ENCODE measurements at places on chromosomes 2 and 18. TPM values are rescaled to one million over a fixed set of nuclear protein-coding genes. Genes with fewer than 3 reads are reported as not detected.

The CGREF1 gene
- total RNA-seq: 8.7 TPM

The DCAF17 gene
- 12.3 TPM for total RNA-seq

The FIGN gene
- total RNA-seq: 15.1 TPM

The SLC16A14 gene
- total RNA-seq: 6.1 TPM

The TMEFF2 gene
- total RNA-seq: 0.34 TPM

The GPR45 gene
- not detected for total RNA-seq

The KCNE4 gene
- total RNA-seq: 4.8 TPM

The NT5C1B gene
- not detected for total RNA-seq

DNA sequence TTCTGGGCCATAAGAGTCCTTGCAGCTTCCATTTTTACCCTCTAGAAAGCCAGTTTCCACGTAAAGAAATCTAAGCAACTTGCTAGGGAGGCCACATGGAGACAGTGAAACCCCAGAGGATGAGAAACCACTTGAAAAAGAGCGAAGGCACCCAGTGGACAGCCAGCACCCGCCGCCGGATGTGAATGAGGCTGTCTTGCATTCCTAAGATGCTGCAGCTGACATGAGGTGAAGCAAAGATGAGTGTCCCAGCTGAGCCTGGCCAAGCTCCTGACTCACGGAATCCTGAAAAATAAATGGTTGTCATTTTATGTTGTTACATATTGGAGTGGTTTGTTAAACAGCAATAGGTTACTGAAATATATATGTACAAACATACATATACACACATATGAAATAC is 65.9 kb upstream of the STPG4 start:
- H3K36me3 ChIP-seq: no peaks in the 10 kb centered on the region
- no peak overlapping the region for H3K27ac ChIP-seq
- peaks cover 8% of the 10 kb centered on the region for H3K4me1 ChIP-seq
- H3K27me3 ChIP-seq: no peaks in the 10 kb centered on the region

DNA sequence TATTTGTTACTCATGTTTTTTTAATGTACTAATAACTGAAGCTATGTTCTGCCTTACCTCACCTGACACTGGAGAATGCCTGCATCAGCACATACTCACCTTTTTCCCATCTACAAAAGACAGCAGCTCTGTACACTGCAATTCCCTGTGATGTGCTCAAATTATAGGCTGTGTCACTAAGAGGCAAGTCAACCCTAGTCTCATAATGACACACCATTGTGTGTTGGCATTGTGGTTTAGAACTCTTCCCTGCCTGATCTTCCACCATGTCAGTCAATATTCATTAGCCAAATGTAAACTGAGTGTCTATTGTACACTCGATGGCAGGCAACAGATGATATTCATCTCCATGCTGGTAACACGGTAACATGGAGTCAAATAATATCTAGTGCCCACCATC is 332.1 kb upstream of the TCF4 start:
- H3K4me3 ChIP-seq: no peak overlapping the region
- no peak overlapping the region for H3K27ac ChIP-seq
- DNase-seq: no peak
- no peaks in the 10 kb centered on the region for H3K36me3 ChIP-seq

- peak; percentile 88 for DNase-seq
- H3K4me1 ChIP-seq: peaks cover 2% of the 10 kb centered on the region
- H3K27me3 ChIP-seq: no peaks in the 10 kb centered on the region
- no peaks in the 10 kb centered on the region for H3K36me3 ChIP-seq
- no peak within 1 kb of the TSS for H3K27ac ChIP-seq
These were observed at the start of gene MAP2 for GRCh38 chr2:209423562-209424198. Gene MAP2 (plus strand): TSS chr2:209424047. CDS start chr2:209653171, 229,124 bp downstream.

DNA sequence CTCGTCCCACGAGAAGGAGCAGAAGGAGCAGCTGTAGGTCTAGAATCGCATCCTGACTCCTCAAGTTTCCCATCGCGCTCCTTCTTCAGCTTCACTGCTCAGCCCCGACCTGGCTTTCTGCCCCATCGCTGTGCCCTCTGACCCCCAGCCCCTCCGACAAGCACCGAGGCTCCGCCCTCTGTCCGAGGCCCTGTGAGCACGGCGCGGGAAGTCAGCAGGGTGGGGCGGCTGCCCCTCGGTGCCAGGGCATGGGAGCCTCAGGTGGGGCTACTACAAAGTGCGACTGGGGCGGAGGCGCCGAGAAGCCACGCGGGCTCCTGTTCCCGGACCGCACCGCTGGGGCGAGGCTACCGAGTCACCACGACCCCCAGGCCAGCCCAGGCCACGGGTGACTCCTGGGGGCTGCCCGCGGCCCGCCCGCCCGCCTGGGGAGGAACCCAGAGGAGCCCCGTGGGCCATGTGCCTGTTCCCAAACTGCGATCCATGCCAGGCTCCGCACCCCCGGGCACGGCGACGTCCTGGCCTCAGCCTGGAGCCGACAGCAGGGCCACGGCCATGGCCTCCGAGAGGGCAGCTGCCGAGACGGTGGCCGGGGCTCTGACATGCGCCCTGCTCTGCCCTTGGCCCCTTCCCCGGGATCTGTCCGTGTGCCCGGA is 36.6 kb upstream of the ID2 start:
- no peak for DNase-seq
- no peak overlapping the region for H3K27ac ChIP-seq
- H3K27me3 ChIP-seq: no peaks in the 10 kb centered on the region
- H3K4me1 ChIP-seq: no peaks in the 10 kb centered on the region
- no peak overlapping the region for H3K4me3 ChIP-seq

DNA sequence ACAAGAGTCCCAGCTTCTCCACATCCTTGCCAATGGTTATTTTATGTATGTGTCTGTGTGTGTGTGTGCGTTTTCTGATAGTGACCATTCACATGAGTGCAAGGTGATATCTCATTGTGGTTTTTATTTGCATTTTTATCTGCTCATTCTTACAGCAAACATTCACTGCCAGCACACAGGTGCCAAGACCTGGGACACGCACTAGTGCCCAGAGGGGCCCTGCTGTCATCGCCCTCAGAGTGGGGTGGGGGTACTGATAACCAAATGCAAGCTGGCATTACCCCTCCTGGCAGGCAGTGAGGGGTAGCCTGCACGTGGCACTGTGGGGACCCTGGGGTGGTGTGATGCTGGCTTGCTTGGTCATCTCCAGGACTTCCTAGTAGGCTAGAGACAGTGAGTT is 285.4 kb downstream of the LPIN1 start:
- no peak overlapping the region for H3K27ac ChIP-seq
- no peak overlapping the region for H3K4me3 ChIP-seq
- H3K4me1 ChIP-seq: no peaks in the 10 kb centered on the region
- no peaks in the 10 kb centered on the region for H3K27me3 ChIP-seq

DNA sequence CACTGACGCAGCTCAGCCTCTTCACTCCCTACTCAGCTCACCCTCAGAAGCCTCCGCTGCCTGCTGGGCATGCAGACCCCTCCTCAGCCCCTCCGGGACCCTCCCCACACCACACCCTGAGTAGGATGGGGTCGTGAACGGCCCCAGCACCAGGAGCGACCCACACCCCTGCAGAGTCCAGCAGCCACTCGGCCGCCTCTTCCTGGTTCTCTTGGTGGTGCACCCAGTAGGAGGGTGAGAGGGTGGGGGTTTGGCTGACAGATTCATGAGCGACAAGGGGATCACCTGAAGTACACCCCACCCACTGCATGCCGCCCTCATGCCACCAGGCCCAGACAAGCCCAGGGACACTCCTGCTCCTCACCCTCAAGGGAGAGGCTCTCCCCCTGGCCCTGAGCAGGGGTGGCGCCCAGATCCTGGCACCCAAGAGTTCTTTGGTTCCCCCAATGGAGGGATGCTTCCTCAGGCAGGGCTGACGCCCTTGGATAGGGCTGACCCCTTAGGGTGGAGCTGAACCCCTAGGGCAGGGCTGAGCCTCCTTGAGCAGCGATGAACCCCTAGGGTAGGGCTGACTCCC is 76.6 kb upstream of the GPC1 start:
- DNase-seq: peak; percentile 19
- H3K4me3 ChIP-seq: no peak overlapping the region
- H3K27ac ChIP-seq: no peak overlapping the region

- no peaks in the 10 kb centered on the region for H3K36me3 ChIP-seq
- no peak for DNase-seq
- H3K4me3 ChIP-seq: no peak overlapping the region
- no peaks in the 10 kb centered on the region for H3K27me3 ChIP-seq
- H3K27ac ChIP-seq: no peak overlapping the region
These were observed 42.1 kb upstream of the GLS start for GRCh38 chr2:190838492-190838910.

DNA sequence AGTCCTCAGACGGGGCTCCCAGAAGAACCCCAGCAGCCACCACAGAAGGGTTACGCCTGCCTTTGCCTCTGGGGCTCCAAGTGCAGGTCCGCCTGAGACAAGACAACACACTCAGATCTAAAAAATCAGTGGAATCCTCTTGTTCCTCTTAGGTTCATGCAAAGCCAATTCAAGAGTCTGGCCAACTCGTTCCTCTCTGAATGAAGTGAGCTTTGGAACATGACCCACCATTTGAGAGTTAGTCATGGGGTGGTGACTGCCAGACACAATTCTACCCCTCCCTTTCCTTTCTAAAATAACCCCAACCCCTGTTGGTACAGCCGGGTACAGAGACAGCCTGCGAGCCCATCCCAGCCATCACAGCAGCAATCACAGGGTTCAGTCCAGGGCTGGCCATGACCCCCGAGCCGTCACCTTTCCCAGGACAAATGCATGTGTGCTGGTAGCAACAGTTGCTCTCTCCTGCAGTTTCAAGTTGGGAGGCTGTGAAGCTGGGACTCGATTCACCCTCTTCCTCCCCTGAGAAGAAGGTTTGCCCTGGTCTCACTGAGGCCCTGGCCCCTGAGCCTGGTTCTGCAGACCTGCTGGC is 183.1 kb upstream of the SH3BP4 start:
- H3K36me3 ChIP-seq: no peaks in the 10 kb centered on the region
- DNase-seq: no peak
- no peaks in the 10 kb centered on the region for H3K27me3 ChIP-seq
- H3K4me3 ChIP-seq: no peak overlapping the region
- H3K27ac ChIP-seq: no peak overlapping the region

DNA sequence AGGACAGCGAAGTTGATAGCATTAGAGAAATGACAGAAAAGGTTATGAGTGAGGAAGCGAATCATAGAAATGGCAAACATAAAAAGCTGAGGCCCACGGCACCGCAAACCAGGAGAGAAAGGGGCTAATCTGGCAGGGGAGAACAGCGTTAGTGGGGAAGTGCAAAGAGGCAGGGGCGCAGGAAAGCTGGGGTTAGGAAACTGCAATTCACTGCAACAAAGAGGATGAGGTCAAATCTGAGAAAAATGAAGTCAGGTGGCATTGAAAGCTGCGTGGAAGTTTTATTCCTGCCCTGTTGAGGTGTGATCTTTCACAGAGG is 653 bp upstream of the ABI2 start:
- H3K27ac ChIP-seq: peak overlapping the region; percentile 48
- H3K4me3 ChIP-seq: peak overlapping the region; percentile 97
- H3K36me3 ChIP-seq: no peaks in the 10 kb centered on the region
- H3K27me3 ChIP-seq: no peaks in the 10 kb centered on the region

GRCh38 chr2:238528953-238529781 is 102.4 kb downstream of the ASB1 start:
- H3K36me3 ChIP-seq: no peaks in the 10 kb centered on the region
- no peak overlapping the region for H3K27ac ChIP-seq
- DNase-seq: no peak
- no peaks in the 10 kb centered on the region for H3K4me1 ChIP-seq
- H3K4me3 ChIP-seq: no peak overlapping the region

DNA sequence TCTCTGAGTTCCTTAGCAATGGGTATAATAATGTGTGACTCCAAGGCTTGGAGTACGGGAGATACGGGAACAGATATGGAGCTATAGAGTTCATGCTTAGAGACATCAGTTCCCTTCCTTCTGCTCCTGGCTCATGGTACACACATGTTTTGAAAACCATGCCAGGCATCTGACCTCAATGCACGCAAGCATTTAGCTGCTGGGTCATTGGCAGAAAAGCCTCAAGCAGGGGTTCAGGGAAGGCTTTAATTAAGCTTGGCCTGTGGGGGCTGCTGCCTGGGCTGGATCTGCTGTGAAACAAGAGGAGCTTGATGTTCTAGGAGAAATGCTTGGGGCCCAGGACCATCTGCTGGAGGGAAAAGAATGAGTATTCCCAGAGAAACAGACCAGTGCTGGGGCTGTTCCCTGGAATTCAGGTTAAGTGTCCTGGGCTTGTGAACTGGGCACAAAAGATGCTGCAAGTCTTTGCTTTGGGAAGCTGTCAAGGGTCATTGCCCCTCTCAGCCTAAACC is 3.2 kb downstream of the ALLC start:
- no peaks in the 10 kb centered on the region for H3K27me3 ChIP-seq
- H3K4me3 ChIP-seq: no peak overlapping the region
- peaks cover 17% of the 10 kb centered on the region for H3K4me1 ChIP-seq
- DNase-seq: no peak
- H3K27ac ChIP-seq: no peak overlapping the region

DNA sequence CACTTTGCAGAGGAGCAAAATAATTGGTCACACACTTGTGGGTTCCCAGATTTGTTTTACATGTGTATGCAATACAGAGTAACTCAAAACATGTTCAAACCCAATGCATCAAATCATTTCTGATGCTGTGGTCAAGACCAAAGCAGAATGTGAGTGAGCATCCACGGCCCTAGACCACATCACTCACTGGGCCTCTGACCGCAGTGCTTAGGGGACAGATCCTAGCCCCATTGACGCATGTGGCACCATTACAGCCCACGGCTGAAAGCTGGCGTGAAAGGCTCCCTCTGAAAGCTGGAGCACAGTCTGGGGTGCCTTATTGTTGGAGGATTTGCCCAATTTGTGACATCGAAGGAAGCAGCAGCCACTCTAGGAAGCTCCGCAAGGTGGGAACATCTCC is 498.8 kb upstream of the TCF4 start:
- H3K4me3 ChIP-seq: no peak overlapping the region
- DNase-seq: no peak
- H3K27ac ChIP-seq: no peak overlapping the region
- H3K4me1 ChIP-seq: peaks cover 19% of the 10 kb centered on the region
- no peaks in the 10 kb centered on the region for H3K27me3 ChIP-seq
- no peaks in the 10 kb centered on the region for H3K36me3 ChIP-seq

DNA sequence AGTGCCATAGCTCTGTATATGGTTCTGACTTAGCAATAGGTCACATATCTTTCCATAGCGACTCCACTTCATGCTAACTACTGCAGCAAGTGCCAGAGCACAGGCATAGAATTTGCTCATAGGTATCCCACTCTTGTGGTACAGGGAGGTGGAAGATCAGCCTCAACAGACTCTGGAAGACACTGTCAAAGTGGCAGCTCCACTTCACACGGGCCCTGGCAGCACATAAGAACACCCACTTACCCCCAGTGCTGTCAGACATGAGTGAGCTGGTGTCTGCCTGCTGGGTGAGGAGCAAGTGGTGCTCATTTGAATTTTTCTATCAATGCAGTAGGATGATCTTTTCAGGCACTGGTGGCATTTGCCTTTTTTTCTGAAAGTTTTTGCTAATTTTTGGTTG is 48.6 kb downstream of the BCL2L11 start:
- no peaks in the 10 kb centered on the region for H3K36me3 ChIP-seq
- H3K27ac ChIP-seq: no peak overlapping the region
- H3K4me3 ChIP-seq: no peak overlapping the region
- no peaks in the 10 kb centered on the region for H3K27me3 ChIP-seq
- no peak for DNase-seq

Data from ovary (tissue), 10 donors.